ENCODE measurements at places on chromosomes 3 and 15.

DNA sequence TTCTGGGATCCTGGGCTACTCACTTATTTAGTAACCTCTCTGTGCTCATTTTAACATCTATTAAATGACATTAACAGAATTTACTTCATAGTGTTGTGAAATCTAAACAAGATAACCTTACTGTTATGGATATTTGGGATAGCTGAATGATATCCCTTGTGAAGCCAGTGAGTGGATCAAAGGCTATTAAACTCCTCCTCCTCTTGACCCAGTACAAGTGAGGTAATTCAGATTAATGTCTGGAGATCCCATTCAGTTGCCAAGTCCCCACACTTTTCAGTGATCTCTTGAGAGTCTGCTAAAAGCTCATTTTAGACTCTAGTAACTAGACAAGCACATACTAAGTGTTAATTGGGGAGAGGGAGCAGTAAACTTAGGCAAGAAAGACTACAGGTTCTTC, 2.5 kb upstream of the ANKRD28 start:
- no peak for DNase-seq

DNA sequence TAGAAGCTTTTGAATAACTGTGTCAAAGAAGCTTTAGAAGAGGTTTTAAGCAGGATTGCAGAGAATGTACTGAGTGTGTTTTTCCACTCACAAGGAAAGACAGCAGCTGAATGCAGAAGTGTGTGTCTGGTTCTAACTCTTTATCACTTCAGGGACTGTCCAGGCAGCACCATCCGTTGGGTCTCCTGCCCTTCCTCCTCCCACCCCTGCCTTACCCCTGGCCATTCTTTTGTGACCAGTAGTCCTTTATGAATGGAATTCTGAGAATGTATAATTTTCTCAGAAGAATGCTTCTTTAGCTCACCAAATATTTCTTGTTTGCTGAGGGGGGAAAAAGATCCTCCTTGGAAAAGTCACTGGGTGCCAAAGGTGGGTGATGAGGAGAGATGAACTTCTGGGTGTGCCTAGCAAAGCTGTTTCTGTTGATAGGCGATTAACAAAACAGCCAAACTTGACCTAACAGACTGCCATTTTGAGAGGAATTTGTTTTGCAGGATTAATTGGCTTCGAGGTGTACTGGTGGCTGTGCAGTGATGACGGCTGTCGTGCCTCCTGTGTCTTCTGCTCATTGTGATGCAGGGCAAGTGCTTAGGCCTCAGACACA, 70.9 kb downstream of the IGF1R start:
- DNase-seq: no peak

- no peak for DNase-seq
These were observed 31.6 kb upstream of the RAP2B start for GRCh38 chr3:153130312-153130977.

GRCh38 chr15:95865330-95865739, 465.2 kb upstream of the NR2F2 start:
- no peak for DNase-seq

DNA sequence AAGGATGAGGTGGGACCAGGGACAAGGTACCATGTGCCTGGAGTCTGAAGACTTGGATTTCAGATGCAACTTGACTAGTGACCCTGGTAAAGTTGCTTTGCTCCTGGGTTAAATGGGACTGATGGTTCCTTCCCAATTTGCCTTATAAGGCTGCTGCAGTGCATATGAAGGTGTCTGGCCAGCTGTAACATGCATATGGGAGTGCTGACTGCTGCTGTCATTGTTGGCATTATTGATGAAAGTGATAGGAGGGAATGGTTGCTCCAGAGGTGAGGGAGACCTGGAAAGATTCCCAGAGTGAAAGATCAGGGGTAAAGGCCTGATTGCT, 20.5 kb downstream of the CYP8B1 start:
- DNase-seq: no peak

DNA sequence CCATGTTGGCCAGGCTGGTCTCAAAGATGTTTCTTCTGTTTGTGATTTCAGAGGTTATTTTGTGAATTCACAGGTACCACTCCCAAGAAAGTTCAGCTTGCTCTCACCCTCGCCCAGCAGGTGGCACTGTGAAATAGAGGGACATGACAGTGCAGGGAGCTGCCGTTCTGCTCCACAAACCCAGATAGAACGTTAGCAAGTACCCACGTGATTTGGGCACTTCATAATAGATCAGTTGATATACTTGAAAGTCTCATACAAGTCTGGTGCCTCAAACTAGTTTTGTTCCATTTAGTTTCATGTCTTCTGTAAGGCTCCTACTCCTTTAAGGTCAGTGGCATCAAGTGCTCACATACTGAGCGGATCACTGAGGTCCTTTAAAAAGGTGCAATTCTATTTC, 45.5 kb downstream of the FILIP1L start:
- DNase-seq: peak; percentile 86

DNA sequence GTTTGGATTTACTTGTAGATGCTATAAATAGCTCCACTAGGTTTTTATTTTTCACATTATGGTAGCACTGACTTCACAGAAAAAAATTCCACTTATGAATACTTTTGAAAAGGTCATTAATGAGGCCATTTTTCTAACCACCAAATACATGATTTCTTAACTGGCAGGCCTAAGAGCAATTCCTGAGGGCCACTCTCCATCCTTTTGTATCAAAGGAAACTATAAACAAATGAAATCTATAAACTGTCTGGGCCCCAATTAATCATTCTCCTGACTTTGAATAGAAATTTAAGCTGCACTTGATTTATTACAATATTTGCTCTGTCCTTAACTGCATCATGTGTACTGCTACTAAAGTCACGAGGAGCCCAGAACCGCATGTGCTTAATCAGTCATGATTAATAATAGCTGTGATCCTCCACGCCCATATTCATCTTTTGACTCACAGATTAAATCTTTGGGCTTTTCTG, 25.1 kb upstream of the MTMR10 start:
- DNase-seq: no peak

DNA sequence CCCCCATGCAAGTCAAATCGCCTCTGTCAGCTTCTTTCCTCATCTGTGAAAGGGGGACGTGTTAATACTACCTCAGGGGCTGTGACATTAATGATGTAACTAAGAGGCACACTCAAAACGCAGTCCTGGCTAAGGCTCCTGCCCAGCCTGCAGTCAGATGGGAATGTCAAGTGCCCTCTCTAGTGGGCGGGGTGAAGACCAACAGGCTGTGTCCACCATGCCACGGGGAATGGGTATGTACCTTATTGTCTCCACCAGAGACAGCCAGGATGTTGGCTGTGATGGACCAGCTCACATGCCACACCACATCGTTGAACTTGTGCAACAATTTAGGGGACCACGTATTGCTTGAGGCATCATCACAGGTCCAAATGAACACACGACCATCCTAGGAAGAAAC, 11.0 kb upstream of the GHRL start:
- no peak for DNase-seq
